ENCODE measurements at places on chromosomes 3 and 15.

- DNase-seq = peak; percentile 95
These were observed 47.3 kb downstream of the ITGA11 start for GRCh38 chr15:68384451-68385239.

DNA sequence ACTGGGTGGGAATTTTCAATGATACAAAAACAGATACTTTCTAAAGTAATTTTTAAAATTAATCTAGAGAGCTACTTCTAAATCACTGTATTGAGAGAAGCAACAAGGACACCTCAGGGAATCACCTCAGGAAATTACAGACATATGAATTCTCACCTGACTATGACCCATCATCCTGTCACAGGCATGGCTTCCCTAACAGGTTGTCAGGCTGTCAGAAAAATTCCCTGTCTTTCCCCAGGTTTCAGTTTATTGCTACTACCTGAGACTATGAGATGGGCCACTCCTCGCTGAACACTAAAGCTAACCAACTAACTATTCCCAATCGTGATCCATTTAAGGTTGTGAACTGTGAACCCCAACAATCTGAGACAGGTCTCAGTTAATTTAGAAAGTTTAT lies 66.1 kb downstream of the CD200 start:
- no peak for DNase-seq

GRCh38 chr15:44753345-44753744 lies 17.0 kb downstream of the TRIM69 start:
- DNase-seq = no peak

GRCh38 chr3:179860275-179861107 lies 176.2 kb downstream of the PEX5L start:
- no peak for DNase-seq

DNA sequence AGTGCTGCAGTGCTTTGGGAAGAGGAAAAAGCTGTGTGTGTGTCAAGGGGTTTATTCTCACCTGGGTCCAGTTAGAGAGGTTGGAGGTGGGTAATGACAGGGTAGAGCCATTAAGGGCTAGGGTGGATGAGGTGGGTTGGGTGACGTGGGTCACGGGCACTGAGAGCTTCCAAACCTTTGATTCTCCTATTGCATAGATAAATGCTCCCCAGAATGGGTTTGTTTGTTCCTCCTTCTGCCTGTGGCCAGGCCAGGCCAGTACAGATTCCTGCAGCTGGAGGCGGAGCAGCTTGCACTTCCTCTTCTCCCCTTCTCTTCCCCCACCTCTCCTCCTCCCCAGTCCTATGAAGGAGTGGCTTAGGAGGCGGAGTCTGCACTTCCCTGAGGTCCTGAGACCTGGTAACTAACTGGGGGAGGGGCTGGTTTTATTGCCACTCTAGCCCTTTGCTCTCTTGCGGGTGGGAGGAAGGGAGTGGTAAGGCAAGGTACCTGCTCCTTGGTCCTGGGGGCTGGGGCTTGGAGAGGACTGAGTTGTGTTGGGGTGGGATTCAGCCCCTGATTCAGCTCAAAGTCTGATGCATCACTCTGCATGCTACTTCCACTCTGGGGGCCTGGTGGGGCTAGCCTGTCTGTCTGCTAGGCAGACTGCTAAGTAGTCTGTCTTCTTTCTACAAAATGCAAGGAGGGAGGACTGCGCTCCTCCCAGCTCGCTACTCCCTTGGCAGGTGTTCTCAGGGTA lies 3.5 kb downstream of the SPINT1 start:
- no peak for DNase-seq

DNA sequence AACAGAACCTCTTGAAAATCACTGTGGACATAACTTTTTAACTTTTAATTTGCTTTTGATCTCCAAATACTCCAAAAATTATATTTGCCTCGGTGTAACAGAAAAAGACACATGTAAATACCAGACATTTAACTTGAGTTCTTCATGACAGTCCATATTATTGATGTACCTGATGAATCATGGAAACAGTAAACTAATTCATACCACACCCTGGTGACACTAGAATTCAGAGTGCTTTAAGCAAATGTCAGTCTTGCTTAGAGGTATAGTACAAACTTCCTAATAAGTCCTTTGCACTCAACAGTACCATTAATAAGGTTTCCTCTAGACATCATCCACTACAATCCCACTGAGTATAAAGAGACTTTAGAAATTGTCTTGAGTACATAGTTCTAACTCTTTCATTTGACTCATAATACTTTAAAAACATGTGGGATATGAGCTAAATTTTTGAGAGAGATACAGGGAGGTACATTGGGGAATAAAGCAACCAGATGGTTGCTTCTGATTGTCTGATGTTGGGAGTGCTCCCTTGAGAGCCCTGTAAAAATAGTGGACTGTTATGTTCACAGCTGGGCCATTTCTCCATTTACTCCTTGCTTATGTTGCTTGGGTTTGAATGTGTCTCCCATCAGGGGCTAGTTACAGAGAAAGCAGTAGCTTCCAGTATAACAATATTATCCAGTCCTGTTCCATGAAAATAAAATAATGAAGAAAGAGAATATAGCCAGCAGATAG lies 175.7 kb downstream of the ALCAM start:
- no peak for DNase-seq

DNA sequence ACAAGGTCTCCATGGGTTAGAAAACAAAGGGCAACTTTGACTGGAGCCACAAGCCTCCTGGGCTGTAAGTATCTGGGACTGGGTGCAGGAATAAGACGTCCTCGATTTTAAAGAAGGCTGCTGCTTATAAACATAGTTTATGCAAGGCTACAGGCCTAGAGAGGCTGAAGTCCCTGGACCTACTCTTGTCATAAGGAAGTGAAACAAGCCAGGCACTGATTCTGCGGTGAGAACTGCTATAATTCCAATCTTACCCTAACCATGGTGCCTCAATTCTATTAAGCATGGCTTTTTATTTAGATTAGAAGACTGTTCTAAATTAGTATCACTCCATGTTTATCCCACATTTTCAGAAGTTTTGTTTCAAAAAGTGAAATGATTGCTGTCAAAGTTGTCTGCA lies 777.6 kb downstream of the PLOD2 start:
- no peak for DNase-seq

DNA sequence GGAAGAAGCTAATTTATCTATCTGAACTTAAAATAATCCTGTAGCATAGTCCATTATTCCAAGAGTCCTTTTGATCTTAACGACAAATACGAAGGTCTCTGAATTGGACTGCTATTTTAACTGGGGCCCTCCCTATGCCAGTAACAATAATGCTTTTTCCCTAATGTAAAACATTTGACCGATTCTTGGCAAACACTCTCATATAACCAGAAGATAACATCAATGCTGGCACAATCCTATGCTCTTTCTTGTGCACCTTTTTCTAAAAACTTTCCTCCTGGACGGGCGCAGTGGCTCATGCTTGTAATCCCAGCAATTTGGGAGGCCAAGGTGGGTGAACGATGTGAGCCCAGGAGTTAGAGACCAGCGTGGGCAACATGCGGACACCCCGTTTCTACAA lies 3.9 kb downstream of the LRRFIP2 start:
- DNase-seq = no peak

GRCh38 chr3:149738876-149739275 lies 13.4 kb downstream of the COMMD2 start:
- DNase-seq = no peak

DNA sequence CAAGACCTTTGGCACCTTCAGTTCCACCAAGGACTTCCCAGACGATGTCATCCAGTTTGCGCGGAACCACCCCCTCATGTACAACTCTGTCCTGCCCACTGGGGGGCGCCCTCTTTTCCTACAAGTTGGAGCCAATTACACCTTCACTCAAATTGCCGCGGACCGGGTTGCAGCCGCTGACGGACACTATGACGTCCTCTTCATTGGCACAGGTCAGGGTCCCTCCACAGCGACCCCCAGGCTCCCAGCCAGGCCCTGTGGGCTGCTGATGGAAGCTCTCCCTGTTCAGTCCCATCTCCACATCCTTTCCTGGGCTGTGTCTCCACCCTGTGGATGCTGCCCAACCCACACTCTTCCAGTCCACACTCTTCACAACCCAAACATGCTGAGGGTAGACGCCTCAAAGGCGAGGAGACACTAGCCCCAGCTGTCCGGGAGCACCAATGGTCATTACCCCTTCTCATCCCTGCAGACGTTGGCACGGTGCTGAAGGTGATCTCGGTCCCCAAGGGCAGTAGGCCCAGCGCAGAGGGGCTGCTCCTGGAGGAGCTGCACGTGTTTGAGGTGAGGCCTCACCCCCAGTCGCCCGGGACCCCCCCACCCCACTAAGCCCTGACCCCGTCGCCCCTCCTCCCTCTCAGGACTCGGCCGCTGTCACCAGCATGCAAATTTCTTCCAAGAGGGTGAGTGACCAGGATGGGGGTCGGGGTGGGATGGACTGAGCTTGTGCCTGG lies 4.3 kb upstream of the LSMEM2 start:
- DNase-seq = peak; percentile 36

DNA sequence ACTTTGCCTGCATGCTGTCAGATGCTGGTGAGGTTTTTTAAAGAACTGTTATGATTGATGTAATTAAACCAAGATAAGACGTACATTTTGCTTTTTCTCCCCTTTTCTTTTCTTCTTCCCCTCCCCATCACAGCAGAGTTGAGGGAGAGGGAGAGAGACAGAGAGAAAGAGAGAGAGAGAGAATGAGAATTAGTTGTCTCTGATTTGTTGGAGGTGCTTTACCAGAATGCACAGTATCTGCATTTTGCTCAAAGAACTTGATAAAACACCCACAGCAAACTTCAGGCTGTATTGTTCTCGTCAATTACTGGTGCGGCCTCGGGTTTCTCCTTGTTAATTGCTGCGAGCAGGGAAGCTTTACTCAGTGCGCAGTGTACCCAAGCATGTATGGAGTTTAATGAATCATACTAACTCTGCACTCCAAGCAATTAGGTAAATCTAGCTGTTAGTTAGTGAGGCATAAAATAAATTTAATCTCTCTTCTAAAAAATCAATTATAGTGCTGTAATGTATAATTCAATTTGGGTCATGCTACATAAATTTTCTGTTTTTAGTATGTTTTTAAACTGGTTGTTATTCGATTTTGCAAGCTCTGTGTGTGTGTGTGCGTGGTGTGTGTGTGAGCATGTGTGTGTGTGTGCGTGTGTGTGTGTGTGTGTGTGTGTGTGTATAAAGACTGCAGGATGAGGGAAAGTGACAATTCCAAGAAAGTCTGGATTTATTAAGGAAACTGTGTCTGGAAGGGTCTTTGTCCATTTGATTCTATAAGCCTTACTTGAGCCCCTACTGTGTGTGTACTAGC lies 273.4 kb downstream of the TLE3 start:
- no peak for DNase-seq

DNA sequence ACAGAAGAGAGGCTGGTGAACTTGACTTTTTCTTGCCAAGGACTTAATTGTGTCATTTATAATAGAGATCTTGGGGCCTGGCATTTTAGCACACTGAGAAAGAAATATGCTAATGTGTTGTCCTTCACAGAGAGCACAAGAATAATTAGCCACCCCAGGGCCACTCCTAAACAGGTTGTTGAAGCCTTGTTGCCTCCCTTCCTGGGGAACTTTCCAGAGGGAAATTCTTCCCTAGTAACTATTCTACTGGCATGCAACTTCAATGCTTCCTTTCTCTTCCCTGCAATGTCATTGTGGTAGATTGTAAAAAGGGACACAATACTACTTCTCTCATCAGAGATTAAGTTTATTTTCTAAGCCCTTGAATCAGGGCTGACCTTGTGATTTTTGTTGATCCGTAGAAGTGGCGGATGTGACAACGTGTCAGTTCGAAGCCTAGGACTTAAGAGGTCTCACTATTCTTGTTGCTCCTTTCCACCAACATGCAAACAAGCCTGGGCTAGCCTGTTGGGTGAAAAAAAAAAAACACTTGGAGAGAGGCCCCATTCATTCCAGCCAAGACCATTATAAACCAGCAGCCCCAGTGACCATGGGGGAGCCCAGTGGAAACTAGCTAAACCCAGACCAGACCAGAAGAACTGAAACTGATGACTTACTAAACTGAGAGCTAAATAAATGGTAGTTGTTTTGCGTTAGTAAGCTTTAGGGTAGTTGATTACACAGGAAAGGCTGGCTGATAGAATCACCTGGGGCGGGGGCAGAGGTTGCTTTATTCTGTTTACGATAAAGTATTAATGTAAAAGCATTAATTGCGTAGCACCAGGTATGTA lies 287.2 kb downstream of the SHQ1 start:
- no peak for DNase-seq

- peak; percentile 57 for DNase-seq
These were observed 87.2 kb upstream of the TBL1XR1 start for GRCh38 chr3:177284383-177284881.

DNA sequence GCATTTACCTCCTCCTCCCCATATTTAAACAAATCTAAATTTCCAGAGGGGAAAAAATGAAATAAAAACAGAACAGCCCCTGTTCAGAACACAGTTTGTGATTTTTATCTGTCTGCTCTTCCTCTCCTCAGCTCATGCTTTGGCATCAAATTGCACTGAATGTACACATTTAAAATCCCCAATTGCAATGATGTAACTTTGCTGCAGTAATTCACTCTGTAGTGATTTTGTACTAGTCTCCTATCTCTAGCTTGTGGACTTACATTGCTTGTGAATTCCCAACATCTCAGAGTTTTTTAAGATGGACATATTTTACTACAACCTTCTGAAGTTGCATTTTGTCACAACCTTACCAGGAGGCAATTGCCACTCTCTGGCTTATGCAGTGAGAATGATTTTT lies 81.6 kb upstream of the ROBO2 start:
- DNase-seq = no peak

- DNase-seq = no peak
These were observed 626.1 kb downstream of the MAGI1 start for GRCh38 chr3:65412588-65412987.

DNA sequence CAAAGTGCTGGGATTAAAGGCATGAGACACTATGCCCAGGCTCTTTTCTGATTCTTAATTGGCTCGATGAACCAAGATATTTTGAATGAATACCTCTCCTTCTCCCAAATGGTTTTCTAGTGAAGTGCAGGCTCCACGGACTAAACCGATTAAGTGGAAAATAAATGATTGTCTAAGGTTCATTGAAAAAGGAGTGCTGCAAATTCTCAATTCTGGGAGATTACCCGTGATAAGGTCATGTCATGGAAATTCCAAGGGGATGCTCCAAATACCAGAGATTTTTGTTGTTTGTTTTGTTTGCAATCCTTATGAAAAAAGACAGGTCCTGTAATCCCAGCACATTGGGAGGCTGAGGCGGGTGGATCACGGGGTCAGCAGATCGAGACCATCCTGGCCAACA lies 406.9 kb upstream of the TBL1XR1 start:
- DNase-seq = no peak

GRCh38 chr3:134754768-134755559 lies 40.1 kb upstream of the EPHB1 start:
- peak; percentile 44 for DNase-seq

DNA sequence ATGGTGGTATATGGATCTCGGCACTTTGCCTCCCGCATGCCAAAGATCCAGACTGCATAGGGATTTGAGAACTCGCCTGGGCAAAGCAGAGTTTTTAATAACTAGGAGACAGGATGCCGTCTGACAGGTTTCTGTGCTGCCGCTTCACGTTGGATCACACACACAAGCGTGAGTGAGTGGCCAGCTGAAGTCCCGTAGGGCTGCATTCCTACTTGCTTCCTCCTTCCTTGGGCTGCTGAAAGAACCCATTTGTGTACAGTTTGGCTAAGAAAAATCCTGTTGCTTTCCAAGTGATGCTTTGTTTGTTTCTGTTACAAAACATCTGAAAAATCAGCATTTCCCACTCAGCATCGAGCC lies 604.3 kb upstream of the CFAP20DC start:
- peak; percentile 5 for DNase-seq

Measured in fibroblast of skin of abdomen (primary cell).